ENCODE measurements at places on chromosomes 4 and X.

- DNase-seq: no peak
Measured at GRCh38 chrX:96984538-96984937, 100.8 kb downstream of the RPA4 start.

DNA sequence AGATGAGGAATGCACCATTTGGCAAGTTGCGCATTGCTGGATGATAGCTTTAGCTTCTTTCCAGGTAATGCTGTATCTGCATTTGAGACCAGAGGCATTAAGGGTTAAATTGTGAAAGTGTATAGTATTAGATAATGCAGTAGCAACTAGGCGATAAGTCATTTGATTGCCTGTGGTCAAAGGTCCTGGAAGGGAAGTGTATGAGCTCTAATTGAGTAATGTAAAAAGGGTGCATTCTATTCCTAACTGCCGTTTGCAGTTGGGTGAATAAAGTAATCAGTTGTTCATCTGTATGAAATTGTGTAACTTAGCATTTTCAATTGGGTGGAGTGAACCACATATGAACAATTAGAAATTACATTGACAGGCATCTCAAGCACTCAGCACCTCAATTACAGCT is 54.5 kb upstream of the WDR1 start:
- DNase-seq: no peak

DNA sequence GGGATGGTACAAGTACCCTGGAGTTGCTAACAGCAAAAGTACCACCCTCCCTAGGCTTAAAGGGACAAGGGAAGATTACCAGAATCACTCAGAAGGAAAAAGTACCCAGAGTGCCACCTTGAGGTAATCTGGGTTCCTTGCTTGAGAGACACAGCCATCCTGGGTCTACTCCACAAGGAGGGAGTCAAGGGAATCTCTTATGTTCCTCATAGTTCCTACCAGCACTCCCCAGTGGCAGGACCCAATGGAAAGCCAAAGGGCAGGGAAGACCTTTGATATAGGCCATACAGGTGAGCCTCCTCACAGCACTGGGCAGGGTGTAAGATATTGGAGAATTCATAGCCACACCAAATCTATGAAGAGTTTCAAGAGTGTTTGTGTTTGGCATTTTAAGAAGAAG is 5.7 kb downstream of the IL2 start:
- DNase-seq: no peak

GRCh38 chr4:80229590-80229989 is 32.3 kb downstream of the PRDM8 start:
- no peak for DNase-seq

GRCh38 chrX:34629572-34629971 is 27.5 kb downstream of the TMEM47 start:
- DNase-seq: no peak

DNA sequence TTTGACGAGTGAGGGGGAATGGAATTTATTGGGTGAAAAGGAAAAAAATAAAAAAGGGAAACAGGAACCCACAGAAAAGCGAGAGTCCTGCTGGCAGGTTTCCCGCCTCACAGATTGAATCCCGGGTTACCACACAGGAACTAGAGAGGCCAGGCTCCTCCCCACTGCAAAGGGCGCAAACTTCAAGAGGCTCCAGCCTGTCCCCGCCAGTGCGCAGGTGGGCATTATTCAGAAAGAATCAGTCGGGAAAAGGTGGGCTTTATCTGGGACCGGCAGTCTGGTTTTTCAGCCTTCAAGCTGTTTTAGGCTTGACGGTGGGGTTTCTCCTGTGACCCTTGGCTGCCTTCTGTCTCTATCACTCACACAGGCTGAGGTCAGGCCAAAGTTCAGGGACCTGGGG is 1496.8 kb downstream of the RPA4 start:
- DNase-seq: no peak

DNA sequence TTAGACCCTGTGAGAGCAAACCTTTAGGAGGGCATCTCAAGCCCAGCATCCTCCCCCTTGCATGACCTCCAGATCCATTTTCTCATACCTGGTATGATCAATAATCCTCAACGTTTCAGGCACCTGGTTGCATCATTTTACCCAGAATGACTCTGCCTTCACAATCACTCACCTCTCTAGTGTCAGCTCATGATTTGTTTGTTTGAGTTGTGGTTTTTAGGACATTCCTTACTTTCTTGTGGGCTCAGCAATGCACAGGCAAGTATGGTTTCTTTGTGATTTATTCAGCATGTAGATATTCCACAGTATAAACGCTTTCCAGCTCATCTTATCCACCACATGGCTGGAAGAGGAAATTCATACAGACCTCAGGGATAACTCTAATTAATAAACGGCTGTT is 93.6 kb upstream of the CPEB2 start:
- DNase-seq: no peak

DNA sequence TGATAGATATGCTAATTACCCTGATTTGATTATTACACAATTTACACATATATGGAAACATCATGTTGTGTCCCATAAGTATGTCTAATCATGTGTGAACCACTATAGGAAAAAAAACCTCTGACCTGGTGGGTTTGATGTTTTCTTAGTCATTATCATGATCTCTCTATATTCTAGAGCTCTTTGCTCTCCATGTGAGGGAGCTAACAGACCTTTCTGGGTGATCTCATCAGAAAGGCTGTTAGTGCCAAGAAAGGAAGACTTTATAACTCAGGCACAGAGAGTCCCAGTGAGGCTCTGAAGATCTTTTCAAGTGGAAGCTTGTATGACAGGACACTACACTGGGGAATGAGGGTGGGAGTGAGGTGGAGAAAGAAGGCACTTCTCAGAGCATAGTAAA is 527.7 kb upstream of the MAGEB2 start:
- no peak for DNase-seq

- no peak for DNase-seq
Measured at GRCh38 chr4:103018391-103019307, 856 bp downstream of the SLC9B1 start.

GRCh38 chrX:137052643-137053235 is 18.9 kb upstream of the GPR101 start:
- DNase-seq: no peak

DNA sequence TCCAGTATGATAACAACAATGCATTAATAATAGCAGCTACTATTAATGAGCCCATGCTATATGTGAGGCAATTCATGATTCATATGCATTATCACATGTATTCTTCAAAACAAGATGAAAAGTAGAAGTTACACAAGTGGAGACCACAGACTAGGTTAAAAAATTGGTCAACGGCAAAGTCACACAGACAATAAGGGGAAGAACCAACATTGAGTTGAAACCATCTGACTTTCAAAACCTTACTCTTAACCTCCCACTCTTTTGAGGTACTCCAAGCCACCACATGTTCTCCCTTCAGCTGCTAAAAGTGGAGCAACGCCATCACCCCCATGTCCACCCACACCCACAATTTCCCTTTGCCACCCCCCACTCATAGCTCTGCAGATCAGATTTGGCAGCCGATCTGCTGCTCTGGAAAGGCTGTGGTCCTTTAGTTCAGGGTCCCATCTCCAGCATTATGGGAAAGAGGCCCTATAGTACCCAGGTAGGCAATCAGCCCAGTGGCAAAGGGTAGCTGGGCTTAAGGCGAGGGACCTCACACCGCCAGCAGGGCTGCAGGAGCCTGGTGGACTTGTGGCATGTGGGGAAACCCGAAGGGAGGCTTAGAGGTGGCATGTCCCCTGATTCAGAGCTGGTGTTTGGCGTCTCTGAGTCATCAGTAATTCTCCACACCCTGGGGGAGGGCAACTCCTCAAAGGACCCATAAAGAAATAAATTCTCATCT is 33.5 kb upstream of the CYBB start:
- no peak for DNase-seq

GRCh38 chr4:158777423-158778155 is 8.8 kb downstream of the FNIP2 start:
- no peak for DNase-seq

DNA sequence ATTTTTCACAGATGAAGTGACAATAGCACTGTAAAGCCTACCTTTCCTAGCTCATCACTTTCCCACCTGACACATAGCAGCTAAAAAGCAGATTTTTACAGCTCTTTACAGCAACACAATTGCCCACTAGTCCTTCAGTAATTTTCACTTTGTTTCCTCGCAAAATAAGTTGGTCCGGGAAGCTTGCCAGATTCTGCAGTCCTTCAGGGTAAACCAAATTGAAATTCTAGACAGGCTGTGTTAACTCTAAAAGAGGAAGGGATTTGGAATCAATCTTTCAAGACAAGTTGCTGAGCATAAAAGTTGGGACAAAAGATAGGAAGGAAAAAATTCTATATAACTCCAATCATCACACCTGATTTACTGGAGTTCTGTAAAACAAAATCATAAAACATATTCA is 8.7 kb downstream of the C1QTNF7 start:
- no peak for DNase-seq

Data from substantia nigra (tissue), 51 donors.